DMS 273 treated with DMSO at 0.1 percent for 48 hours (cell line): ENCODE measurements at places on chromosomes 7 and 10.

GRCh38 chr10:112412696-112413095 is 34.0 kb downstream of the ZDHHC6 start:
- no peak for DNase-seq

DNA sequence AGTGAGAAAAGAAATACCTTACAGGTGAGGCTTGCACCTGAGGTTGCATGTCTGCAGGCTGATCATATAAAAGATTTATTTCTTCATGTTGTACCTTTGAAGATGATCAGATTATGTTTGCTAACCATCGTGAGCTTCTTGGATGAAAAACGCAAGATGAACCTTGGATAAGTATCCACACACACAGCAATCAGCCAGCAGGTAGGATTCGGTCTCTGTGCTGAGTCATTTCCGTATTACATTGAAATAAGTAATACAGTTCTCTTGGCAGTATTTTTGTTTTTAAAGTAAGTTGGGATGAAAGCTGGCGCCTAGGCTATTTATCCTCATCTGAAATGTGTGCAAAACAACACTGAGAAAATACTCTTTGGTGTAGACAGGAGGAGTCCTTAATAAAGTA is 109.0 kb upstream of the PRKCQ start:
- DNase-seq: no peak

DNA sequence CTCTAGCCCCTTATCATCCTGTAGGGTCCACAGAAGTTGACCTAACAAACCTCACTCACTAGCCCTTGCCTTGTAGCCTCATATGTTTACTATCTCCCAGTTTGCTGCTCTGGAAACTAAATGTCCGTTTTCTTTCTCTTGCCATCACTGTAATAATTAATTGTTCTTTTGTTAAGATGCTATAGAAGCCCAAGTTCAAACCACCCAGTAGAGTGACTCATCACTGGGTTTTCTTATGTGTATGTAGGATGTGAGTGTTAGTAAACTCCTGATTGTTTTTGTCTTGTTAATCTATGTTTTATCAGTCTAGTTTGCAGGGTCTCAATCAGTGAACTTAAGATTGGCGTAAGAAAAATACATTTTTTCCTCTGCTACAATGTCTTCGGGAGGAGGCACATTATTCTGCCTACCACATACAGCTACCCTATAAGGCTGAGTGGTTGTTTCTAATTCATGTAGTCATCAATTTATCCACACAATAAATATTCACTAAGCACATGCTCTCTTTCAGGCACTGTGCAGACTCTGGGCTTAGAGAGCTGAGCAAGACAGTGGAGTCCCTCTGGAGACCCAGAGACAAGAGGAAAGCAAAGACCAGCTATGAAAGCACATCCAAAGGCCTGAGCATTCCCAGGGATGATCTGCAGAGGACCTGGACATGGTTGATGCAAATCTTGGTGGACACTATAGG is 474.1 kb upstream of the AKR1E2 start:
- no peak for DNase-seq

DNA sequence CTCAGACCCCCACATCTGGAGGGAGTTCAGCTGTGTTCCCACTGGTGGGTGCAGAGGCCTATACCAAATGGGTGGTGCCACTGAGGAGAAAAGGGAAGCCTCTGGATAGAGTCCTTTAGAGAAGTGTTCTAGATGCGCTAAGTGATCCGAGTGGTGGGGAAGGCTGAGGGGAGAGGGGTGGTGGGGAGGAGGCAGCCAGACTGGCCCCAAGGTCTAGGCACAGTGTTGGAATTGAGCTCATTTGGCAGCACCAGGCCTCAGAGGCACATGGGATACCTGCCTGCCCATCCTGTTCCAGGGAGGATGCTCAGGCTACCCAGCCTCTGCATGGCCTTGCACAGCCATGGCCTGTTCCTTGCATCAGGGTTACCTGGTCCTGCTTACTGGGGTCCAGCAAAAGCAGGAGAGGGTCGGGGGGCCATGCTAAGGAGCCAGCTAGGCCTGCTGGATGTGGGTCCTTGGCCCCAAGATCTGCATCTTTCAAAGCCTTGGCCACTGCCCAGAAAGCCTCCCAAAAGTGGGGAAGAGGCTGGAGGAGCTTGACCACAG is 99.6 kb downstream of the NEURL1 start:
- DNase-seq: no peak

GRCh38 chr7:88322151-88322550 is 15.5 kb upstream of the STEAP4 start:
- no peak for DNase-seq

GRCh38 chr7:35375516-35375915 is 121.6 kb upstream of the TBX20 start:
- DNase-seq: no peak

DNA sequence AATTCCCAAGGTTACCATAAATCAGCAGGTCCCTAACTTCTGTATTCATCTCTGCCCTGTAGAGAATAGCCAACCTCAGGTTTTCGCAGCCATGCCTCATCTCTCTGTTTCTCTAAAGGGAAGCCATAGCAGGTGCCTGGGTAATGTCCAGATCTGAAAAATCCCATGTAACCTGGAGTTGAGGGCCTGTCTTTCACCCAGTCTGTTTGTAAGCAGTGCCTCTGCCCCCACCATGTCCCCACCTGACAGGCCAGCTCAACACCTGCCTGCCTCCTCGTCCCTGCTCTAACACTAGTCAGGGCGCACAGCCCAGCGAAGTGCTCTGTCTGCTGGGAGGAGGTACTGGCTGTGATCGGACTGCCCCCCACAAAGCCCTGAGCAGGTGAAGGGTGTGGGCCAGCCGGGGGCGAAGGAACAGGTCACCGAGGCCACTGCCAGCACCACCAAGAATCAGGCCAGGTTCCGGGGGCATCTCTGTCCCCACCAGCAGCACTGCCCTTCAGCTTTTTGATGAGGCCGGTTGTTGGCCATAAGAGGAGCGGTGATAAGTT is 210.4 kb downstream of the MGMT start:
- DNase-seq: no peak

- no peak for DNase-seq
Measured at GRCh38 chr10:77135555-77135954, 502.1 kb downstream of the KCNMA1 start.

- no peak for DNase-seq
Measured at GRCh38 chr7:138538518-138538917, 78.5 kb downstream of the TRIM24 start.

GRCh38 chr7:46291050-46291438 is 370.0 kb upstream of the IGFBP3 start:
- no peak for DNase-seq

GRCh38 chr7:16804674-16805439 is at the start of gene AGR2:
TSS of gene AGR2 (minus strand) at chr7:16804999. CDS start at chr7:16801796, 3,203 bp downstream.
- no peak for DNase-seq

DNA sequence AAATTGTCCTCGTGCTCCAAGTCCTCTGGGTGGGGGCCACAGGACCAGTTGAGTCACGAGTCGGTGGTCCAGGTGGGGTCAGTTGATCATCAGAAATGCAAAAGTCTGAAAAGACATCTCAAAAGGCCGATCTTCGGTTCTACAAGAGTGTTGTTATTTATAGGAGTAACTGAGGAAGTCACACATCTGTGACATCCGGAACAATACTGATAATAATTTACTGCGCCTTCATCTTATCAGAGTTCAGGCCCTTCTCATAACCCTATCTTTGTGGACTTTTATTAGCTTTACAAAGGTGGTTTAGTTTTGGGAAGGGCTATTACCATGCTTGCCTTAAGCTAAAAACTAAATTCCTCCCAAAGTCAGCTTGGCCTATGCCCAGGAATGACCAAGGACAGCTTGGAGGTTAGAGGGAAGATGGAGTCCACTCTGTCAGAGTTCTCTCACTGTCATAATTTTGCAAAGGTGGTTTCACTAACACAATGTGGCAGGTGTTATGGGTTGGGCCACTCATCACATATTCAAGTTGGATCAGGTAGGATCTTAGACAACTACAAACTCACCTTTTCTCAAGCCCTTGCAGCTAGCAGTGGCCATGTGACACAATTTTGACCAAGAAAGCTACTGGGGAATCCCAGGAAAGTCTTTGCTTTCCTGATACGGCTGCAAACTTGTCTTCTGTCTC is 54.7 kb upstream of the CHST3 start:
- no peak for DNase-seq

DNA sequence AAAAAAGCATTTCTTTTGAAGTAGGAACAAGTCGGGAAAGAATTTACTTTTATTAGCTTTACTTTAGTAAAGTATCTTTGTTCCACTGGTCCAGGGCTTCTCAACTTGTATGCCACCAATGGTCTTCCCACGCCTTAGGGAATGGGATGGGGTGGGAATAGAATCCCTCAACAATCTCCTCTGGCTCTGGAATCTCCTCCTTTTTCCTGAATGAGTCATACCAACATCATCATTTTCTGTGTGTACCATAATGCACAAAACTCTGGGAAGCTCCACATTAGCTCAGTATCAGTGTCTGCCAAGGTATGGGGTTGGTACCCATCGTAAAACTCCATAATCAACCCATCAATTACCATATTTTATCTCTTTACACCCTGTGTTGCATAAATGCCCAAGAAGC is 159.4 kb upstream of the BMPER start:
- DNase-seq: no peak

DNA sequence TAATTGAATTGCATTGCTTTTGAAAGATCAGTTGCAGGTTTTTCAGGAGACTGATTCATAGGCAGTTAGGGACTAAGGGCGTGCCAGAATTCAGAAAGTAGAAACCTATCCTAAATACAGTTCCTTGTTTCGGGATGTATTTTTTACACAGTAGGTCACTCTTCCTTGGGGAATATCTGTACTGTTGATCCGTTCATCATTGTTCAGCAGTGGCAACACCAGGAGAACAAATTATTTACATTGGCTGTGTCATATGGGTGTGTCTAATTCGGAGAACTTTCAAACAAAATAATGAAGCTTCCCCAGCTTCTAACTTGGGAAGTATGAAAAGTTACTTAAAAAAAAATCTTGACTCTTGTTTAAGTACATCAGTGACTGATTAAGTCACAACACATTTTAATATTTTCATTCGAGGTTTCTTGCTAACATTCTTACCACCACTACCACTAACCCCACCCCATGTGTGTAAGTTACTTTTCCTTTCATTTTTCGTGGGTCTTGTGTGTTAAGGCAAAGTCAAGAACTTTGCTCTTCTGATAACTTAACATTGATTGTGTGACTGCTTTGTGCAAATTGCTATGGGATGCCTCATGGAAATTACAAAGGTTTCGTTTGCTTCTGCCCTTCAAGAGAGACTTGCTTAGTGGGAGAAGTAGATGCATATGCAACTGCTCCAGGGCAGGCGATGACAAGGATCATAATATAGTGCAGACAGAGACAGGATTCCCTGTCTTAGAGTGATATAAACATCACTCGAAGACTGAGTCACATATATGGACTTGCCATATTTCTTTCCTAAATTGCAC is 43.8 kb upstream of the RPA3 start:
- DNase-seq: no peak

DNA sequence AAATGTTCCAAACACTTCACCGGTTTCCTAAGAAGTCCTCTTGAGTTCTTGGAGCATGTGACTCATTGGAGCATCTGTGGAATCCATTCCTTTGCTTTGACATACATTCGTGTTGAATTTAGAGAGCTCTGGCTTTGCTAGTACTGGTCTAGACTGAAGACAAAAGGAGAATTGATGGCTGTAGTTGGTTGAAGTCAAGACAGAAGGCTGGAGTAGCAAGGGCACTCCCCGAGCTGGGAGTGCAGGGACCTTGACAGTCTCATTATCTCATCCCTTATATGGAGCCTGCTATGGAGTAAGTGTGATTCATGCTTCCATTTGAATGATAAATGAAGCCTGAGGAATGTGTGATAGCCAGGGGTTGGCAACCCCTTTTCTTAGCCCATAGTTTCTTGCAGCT is 1249.1 kb downstream of the TYW1 start:
- DNase-seq: no peak

- DNase-seq: no peak
Measured at GRCh38 chr7:68440866-68441265, 1157.4 kb upstream of the AUTS2 start.
